ENCODE measurements at places on chromosomes 16 and 17. TPM values are rescaled to one million over a fixed set of nuclear protein-coding genes. Genes with fewer than 3 reads are reported as not detected.

BCAR1 gene
- total RNA-seq, result 25.1 TPM

TMED6 gene
- not detected for total RNA-seq

GRB7 gene
- not detected for total RNA-seq

- no peak for DNase-seq
- H3K27me3 ChIP-seq, result no peaks in the 10 kb centered on the region
- H3K27ac ChIP-seq, result no peak overlapping the region
- H3K4me1 ChIP-seq, result peaks cover 39% of the 10 kb centered on the region
- peaks cover 61% of the 10 kb centered on the region for H3K36me3 ChIP-seq
Measured at GRCh38 chr17:57652811-57653210, 92.3 kb downstream of the CCDC182 start.

GRCh38 chr16:47026492-47026891 is 53.0 kb upstream of the DNAJA2 start:
- DNase-seq, result no peak
- H3K36me3 ChIP-seq, result no peaks in the 10 kb centered on the region

DNA sequence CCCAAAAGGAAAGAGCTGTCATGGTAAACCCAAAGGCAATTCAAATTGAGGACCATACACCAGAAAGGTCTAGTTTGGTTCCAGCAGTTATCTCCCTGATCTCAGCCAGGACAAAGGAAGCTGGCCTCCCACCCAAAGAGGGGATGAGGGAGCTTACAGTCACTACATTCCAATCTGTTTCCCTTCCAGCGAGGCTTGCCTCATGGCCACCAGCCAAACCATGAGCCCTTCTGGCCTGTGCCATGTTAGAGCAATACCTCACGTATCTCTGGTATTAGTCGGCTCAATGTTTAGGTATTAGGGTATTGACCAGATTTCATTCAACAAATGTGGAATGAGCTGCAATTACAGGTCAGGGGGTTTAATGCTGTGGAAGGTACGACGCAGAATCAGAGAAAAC is 8.4 kb downstream of the NDUFAB1 start:
- no peak for DNase-seq
- no peak overlapping the region for H3K4me3 ChIP-seq
- H3K27ac ChIP-seq, result no peak overlapping the region
- H3K36me3 ChIP-seq, result peaks cover 76% of the 10 kb centered on the region

DNA sequence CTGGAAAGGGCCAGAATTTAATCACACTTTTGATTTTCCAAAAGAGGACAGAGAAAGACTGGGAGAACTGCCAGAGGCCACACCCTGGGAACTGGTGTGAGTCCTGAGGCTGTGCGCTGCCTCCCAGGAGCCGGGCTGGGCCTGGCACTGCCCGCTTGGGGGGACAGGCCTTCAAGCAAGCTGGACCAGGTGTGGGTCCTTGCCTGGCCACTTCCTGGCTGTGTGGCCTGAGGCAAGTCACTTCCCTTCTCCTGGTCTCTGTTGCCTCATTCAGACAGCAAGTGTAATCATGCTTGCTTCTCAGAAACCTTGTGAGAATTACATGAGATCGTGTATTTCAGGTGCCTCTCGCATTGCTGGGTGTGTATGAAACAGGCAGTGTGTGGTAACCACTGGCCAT is 143.0 kb downstream of the SNX29 start:
- no peak overlapping the region for H3K27ac ChIP-seq
- no peaks in the 10 kb centered on the region for H3K27me3 ChIP-seq
- H3K4me1 ChIP-seq, result peaks cover 14% of the 10 kb centered on the region
- H3K4me3 ChIP-seq, result no peak overlapping the region

DNA sequence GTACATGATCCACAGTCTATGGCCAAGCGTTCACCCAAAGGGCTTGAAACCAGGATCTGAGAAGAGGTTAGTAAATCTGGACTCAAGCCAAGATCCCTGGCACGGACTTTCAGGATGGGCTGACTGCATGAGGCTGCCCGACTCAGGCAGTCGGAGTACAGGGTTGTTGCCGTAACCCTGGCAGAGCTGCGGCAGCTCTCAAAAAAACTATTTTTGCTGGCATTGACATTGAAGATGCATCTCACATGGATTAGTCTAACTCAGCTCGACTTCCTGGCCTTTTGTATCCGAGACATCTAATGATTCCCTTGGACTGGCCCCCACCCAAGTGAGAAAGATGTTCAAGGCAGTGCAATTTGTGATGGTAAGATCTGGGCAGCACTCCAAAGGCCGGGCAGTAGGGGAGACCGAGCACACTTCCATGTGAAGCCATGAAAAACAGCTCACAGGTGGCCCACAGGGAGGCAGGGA is 6.2 kb downstream of the SLC47A1 start:
- no peak for DNase-seq
- H3K27ac ChIP-seq, result no peak overlapping the region
- H3K27me3 ChIP-seq, result peaks cover under 1% of the 10 kb centered on the region
- peaks cover 19% of the 10 kb centered on the region for H3K4me1 ChIP-seq
- H3K36me3 ChIP-seq, result no peaks in the 10 kb centered on the region
- H3K4me3 ChIP-seq, result no peak overlapping the region

DNA sequence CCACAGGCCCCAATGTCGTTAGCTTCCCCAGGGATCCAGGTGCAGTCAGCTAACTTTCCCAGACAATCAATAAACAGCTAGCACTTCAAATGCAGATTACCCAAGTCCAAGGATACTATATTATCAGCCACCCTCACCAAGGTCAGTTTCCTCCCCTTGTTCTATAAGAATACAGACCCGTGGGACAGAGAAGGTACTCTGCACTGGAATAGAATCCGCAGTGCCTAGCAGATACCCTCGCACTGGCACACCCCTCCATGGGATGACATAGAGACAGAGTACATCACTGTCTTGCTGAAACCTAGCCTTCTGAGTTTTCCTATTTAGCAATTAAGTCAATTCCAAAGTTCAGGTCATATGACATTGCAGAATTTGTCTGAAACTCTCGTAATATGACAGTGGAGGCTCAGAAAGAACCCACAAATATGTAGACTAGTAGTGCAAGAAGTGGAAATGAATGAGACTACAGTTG is 40.0 kb upstream of the ABCA10 start:
- DNase-seq, result no peak
- H3K4me1 ChIP-seq, result no peaks in the 10 kb centered on the region
- H3K4me3 ChIP-seq, result no peak overlapping the region
- no peaks in the 10 kb centered on the region for H3K27me3 ChIP-seq

GRCh38 chr16:54375071-54375470 is 88.5 kb upstream of the IRX3 start:
- peaks cover 32% of the 10 kb centered on the region for H3K27me3 ChIP-seq
- no peak overlapping the region for H3K4me3 ChIP-seq
- no peaks in the 10 kb centered on the region for H3K36me3 ChIP-seq
- H3K27ac ChIP-seq, result no peak overlapping the region
- DNase-seq, result no peak
- H3K4me1 ChIP-seq, result peaks cover 17% of the 10 kb centered on the region

DNA sequence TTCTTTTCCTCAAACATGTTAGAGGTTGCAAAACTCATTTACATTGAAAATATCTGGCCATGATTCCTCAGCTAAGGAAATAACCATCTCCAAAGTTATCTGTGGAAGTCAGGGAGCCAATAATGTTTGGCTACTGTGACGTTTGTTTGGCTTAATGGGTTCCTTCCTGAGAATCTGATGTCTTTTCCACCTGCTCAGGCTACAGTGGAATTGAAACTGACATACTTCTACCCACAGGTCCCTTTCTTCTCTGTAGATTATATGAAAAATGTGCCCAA is 221.1 kb upstream of the XYLT1 start:
- H3K27ac ChIP-seq, result no peak overlapping the region
- DNase-seq, result no peak
- no peaks in the 10 kb centered on the region for H3K36me3 ChIP-seq

DNA sequence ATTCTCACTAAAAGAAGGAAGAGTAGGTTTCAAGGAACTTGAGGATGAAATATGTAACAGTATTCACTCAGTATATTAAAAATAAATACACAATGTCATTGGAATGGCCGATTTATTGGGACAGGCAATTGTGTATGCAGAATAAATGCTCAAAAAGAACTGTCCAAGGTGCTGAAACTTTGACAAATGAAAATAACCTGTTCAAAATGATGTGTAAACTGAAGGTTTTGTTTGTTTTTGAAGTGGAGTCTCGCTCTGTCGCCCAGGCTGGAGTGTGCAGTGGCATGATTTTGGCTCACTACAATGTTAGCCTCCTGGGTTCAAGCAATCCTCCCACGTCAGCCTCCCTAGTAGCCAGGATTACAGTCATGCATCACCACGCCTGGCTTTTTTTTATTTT is 318.7 kb upstream of the RBFOX1 start:
- no peak for DNase-seq
- no peaks in the 10 kb centered on the region for H3K4me1 ChIP-seq
- no peaks in the 10 kb centered on the region for H3K27me3 ChIP-seq

DNA sequence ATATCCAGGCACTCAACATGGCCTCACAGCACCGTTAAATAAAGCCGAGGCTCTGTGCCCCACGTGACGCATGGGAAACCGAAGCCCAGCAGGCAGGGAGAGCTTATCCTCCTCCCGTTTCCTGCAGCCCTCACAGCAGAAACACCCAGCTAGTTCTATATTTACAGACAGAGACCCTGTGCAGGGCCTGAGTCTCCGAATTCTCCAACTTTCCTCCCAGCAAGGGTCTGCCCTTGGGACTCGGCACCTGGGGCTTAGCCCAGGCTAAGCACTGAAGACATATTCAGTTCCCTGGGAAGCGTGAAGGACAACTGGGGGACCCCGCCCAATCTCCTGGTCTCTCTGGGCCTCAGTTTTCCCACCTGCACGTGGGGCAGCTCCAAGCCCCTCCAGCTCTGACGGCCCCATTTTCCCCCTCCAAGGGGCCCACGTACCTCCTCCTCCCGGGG is 29.2 kb downstream of the TRPV3 start:
- H3K27me3 ChIP-seq, result no peaks in the 10 kb centered on the region
- DNase-seq, result no peak
- H3K27ac ChIP-seq, result peak overlapping the region; percentile 91
- H3K4me1 ChIP-seq, result peaks cover 41% of the 10 kb centered on the region
- peak overlapping the region; percentile 22 for H3K4me3 ChIP-seq
- H3K36me3 ChIP-seq, result peaks cover 8% of the 10 kb centered on the region

All from spinal cord (tissue), 10 donors.